NCI-H446 (cell line): ENCODE measurements at places on chromosomes 7 and 10.
A peak's percentile ranks its signal among the peaks of the same experiment; 100 is the strongest.

DNA sequence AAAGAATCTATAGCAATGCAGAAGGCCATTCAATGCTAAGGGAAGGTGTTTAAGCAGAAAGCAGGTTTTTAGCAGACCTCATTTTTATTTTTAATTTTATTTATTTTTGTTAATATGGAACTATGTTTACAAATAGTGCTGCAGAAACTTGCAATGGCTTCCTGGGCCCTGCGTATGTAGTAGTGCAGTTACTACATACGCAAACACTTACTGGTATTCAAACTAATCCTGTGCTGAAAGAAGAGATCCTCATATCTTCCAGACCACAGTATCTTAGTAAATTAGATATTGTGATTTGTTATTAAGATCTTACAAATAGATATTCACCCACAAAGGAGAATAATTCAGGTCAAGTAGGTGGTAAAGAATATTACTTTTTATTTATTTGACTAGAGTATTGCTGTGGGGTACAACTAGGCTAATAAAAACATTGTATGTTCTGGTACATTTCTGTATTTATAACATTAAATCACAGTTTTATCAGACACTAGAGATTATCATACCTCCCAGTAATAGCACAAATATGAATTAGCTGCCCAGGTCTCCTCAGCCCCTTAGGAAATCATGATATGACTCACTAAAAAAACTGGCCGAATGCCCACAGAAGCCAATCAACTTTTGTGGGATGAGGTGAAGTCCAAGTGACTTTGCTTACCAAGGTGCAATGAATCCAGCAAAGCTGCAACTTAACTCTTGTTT, 57.6 kb downstream of the RNLS start:
- no peak for DNase-seq

GRCh38 chr7:150307904-150308303, 15.3 kb upstream of the LRRC61 start:
- no peak for DNase-seq

- no peak for DNase-seq
These were observed 613.8 kb upstream of the FOXK1 start for GRCh38 chr7:4068286-4068685.

DNA sequence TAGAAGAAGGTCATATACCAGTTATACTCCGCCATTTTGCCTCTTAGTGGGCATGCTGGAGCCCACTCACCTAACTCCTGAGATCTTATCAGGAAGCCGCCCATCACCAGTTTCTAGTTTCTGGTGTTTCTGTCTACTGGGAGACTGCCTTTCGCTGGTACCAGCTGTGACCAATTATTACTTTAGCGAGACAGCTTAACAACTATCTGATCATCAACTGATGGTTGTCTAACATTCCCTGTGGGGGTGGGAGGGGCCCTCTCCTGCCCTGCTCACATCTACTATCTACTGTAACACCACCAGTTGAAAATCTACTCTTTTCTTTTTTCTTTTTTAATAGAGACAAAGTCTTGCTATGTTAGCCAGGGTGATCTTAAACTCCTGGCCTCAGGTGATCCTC, 46.2 kb upstream of the C10orf67 start:
- no peak for DNase-seq

- no peak for DNase-seq
These were observed 732 bp downstream of the FAS start for GRCh38 chr10:88991161-88991898.

- no peak for DNase-seq
These were observed 85.6 kb downstream of the NRCAM start for GRCh38 chr7:108370616-108371015.

- no peak for DNase-seq
These were observed 13.7 kb downstream of the INPP5A start for GRCh38 chr10:132551093-132551807.

- no peak for DNase-seq
These were observed 648.6 kb upstream of the CELF2 start for GRCh38 chr10:10368951-10369576.

DNA sequence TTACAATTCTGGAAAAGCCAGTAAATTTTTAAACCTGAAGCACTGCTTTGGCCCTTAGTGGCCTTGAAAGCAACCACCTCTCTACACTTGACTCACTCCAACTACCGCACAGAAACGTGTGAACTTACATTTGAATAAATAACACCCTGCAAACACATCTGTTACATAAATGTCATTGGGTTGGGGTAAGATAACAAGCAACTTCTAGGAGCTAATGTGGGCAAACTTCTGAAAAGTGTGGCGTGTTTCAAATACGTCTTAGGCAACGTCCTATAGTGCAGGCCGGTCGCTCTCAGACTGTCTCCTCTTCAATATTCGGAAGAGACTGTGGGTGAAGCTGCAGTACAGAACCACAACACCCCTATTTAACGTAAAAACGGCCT, 474 bp downstream of the ORC5 start:
- DNase-seq: no peak

- no peak for DNase-seq
These were observed 41.9 kb upstream of the OGDHL start for GRCh38 chr10:49803988-49804387.

GRCh38 chr7:18268571-18268970, 227.0 kb upstream of the HDAC9 start:
- DNase-seq: no peak

DNA sequence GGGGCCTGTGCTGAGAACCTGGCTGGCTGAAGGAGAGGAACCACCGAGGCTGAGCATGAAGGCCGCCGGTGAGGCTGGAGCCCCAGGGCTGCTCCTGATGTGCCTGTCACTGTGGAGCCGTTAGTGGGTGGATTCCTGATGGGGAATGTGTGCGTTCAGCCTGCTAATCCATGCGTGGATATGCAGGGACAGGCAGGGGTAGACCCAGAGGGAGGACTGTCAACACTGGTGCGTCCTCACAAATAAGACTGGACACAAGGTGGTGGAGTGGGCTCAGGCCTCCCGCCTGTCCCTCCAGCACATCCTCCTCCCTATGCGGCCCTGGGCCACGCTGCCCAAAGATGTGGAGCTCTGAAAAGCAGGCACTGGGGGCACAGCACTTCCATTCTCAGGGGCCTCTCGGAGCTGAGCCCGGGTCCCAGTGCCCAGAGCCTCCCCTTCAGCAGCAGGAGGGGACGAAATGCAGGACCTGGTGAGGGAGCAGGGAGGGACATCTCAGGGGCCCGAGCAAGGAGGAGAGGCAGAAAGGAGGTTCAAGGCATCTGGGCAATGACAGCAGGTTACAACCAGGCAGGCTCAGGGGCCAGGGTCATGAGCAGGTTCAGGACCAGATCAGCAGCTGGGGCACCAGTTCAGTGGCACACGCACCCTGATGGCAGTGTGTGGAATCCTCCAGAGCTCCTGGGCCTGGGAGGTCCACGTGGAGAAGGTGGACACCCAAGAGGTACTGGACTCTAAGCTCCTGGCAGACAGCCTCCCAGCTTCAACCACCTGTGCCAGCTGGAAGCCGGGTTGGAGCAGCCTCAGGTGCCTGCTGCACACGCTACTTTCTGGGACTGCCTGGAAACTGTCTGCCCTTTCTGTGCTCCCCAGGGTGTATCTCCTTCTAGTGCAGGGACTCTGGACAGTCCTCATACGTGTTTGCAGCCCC, 33.5 kb upstream of the ANTXRL start:
- DNase-seq: no peak

DNA sequence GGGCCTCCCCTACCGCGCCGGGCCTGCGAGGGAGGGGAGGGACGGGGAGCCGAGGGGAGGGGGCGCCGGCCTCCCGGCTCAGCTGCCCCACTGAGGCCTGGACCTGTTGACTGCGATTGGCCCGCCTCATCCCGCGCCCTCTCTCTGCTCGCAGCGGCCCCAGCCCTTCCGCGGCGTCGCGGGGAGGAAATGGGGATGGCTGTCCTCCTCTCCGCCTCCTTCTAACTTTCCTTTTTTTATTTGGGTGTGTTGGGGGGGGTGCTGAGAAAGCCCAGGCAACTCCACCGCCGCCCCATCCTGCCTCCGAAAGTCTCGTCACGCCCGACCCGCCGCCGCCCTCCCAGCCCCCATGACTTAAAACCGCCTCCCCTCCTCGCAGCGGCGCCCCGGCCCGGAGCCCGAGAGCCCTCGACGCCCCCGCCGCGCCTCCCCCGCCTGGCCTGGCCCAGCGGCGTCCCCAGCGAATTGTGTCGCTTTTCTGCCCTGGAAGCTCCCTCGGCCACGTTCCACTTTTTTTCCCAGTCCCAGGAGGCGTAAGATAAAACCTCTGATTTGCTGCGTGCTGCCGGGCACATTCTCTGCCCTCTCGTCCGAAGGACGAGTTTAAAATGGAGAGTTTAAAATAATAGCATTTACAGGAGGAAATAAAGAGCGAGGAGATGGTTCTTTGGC, 842 bp upstream of the SKIDA1 start:
- peak; percentile 77 for DNase-seq

DNA sequence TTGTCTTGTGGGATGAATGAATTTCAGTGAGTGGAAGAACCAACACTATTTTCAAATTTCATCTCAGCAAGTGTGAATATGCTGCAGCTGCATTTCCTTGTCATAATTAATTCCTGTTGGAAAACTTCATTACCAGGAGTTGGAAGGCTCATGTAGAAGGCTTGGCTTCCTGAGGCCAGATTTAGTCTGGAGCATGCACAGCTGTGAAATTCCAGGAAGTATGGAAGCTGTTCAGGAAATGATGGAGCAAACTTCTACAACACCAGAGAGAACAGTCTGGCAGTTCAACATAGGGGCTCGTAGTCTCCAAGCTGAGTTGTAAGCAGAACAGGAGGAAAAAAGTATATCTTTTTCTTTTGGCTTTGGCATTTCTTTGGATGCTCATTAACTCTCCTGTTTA, 1439.9 kb upstream of the CELF2 start:
- no peak for DNase-seq

- DNase-seq: no peak
These were observed 587 bp downstream of the HOXA10 start for GRCh38 chr7:27173511-27173955.

DNA sequence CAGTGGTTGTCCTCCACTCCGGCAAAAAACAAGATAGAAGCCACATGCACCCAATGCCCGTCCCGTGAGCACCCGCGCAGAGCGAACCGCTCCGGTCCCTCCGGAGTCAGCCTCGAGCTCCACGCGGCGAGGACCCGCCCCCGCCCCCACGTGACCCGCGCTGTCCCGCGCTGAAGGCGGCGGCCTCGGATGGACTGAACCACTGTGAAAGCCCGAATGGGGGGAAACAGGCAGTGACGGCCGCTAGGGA, 766 bp upstream of the EIF3B start:
- peak; percentile 94 for DNase-seq

DNA sequence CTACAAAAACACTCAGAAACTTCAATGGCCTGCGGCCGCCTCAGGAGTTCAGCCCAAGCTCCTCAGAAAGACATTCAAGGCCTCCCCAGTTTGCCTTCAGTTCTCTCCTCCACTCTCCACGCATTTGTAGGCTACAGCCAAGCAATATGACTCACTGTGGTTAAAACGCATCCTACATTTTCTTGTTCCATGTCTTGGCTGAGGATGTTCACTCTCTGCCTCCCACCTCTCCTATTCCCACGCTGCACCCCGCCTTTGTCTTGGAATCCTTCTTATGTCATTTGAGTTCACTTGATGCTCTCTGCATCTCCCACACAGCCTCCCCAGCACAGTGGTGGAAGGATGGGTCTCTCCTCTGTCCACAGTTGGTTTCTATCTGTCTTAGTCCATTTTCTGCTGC, 184.8 kb downstream of the NPSR1 start:
- no peak for DNase-seq
